ENCODE measurements at places on chromosomes 7 and 10.

GRCh38 chr10:61330669-61331068, 122.5 kb downstream of the TMEM26 start:
- DNase-seq: no peak

GRCh38 chr10:102735065-102735562, 8.6 kb upstream of the WBP1L start:
- DNase-seq: no peak

DNA sequence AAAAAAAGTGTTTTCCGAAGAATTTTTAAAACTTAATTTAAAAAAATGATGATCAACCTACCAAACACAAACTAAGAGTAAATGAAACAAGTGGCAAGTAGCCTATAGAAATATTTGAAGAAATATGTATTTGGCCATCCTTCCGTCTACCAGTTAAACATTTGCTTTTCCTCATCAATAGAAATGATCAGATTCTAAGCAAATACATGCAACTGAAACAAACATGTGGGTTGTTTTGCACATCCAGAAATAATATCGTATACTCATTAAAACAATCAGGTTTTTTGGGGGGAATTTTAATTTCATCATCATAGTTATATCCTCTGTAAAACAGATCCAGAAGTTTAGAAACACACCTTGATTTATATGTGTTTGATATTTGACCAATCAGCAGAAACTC, 1011.7 kb downstream of the GATA3 start:
- DNase-seq: no peak

GRCh38 chr10:26770069-26770468, 72.6 kb downstream of the PDSS1 start:
- DNase-seq: no peak

- DNase-seq: no peak
Observed at GRCh38 chr7:158569858-158570323, 17.7 kb downstream of the PTPRN2 start.

DNA sequence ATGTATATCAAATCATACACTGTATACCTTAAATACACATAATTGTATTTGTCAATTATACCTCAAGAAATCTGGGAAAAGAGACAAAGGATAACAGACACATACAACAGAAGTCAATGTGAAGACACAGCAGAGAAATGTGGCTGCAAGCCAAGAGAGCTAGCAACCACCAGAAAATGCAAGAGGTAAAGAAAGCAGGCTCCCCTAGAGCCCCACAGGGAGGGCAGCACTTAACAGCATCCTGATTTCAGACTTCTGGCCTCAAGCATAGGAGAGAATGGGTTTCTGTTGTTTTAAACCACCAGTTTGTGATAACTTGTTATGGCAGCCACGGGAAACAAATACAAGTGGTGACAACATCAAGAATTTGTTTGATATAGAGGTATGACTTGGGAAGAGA, 1197.2 kb downstream of the SORCS1 start:
- no peak for DNase-seq

DNA sequence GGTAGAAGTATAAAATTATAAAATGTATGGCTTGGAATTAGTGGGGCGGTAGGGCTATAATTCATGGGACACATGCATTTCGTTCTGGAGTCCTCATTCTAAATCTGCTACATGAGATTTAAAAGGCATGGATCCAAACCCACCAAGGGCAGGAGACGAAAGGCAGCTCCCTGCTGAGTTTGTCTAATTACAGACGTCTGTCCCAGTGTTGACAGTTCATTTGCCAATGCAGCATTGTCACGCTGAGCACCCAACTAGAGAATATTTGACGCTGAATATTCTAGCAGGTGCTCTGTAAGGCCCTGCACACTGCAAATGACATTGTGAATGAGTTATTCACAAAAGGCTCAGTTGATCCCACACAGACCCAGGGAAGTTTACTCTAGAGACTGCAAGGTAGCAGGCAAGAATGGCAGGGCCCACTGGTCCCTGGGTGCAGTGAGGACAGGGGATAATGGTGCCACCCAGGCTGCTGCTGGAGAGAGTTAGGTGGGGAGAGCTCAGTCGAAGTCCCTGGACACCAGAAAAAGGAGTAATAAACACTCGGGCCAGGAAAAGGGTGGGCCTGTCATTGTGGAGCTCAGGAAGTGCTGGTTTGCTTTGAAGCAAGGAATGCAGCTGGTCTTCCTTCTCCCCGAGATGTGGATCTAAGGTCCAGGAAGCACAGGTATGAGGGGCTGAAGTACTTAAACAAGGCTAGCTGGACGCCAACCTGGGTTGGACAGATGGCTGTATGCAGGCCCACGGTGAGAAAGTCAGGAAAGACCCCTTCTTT, 75.0 kb upstream of the JCAD start:
- DNase-seq: no peak

GRCh38 chr10:70550459-70550858, 52.1 kb downstream of the PRF1 start:
- no peak for DNase-seq

GRCh38 chr7:114777288-114777687, 144.6 kb upstream of the MDFIC start:
- no peak for DNase-seq

- no peak for DNase-seq
Observed at GRCh38 chr10:1643908-1644179, 93.5 kb downstream of the ADARB2 start.

- DNase-seq: no peak
Observed at GRCh38 chr7:9505516-9505915, 1072.1 kb downstream of the NXPH1 start.

- peak; percentile 34 for DNase-seq
Observed at GRCh38 chr10:87865241-87865881, 1.9 kb downstream of the PTEN start.

DNA sequence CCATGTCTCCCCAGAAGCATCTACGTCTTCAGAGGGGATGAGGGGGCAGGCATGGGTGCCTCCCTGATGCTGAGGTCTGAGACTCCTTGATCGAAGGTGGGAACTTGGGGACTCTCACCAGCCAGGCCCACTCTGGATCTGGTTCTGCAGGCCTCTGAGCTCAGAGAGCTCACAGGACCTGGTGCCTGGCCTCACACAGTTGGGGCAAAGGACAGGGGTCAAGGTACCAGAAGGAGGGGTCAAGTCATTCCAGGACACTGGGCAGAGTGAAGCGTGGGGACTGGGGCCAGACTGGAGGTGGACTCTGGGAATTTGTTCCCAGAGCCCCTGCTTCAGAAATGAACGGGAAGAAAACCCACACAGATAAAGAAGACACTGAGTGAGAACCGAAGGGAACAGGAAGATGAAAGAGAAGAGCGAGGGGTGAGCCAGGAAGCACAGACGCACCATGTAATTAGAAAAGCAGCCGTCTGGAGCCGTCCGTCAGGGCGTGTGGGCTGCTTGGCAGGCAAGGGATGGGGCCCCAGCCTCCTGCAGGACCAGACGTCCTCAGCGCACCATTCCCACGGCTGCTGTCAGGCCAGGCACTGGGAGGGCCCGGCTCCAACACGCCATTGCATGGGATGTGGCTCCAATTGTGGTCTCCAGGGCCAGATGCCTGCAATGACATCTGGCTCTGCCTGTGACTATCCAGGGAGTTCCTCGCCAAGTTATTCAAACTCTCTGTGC, 47.7 kb downstream of the ZCCHC24 start:
- no peak for DNase-seq

DNA sequence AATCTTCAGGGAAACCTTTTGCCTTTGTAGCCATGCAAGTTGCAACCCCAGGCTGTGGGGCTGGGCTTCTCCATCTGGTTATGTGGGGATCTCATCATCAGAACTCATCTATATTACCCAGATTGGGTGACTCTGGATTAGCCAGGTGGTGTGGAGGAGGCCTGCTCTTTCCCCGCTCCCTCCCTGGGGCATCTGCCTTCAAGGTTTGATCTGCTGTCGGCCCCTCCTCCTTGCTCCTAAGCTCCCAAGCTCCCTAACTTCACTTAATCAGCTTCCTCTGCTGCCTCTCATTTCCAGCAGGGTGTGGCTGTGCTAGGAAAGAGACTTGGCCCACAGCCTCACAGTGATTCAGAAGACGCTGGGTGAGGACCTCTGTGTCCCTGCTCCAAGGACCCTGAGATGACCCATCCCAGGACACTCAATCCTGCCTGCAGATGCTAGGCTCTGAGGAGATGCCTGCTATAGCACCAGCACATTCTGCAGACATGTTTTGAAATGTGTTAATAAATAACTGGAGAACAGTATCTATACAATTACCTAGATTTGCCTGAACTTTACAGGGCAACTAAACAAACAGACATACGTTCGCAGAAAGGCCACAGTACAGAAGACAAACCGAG, 392.1 kb upstream of the PODXL start:
- no peak for DNase-seq

DNA sequence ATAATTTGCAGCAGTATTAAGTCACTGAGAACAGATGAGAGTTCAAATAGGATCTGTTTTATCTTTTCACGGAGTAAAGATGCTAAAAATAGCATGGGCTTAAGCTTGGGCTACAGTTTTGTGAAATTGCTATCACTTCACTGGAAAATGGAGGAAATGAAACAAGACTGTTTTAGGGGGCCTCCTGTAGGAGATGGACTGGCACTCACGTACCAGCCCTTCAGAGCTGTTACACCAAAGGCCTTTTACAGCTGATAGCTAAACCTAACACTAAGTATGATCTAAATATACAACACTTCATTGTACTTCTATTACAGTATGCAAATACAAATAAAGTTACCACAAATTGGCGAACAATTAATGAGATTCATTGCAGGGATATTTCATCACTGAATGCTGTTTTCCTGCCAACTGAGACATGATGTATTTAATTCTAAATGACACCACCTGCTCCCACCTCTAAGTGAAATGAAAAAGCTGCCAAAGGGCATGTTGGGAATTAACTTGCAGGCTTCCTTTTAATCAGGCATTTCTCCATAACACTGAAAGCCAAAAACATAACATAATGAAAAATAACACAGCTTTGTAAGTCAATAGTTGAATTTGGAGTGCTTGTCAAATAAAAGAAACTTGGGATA, 304.5 kb upstream of the LRRN3 start:
- DNase-seq: no peak

DNA sequence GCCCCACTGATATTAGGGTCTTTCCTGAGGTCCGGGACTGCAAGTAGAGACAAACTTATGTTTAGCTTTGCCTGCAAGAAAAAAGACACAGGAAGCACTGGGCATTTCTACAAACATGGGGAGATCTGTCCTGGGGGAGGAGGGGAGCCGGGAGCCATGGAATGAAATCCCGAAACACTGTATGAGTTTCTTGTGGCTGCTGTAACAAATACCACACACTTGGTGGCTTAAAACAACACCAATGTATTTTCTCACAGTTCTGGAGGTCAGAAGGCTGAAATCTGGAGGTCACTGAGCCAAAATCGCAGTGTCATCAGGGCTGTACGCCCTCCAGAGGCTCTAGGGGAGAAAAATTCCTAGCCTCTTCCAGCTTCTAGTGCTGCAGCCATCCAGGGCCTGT, 114.0 kb upstream of the CHST15 start:
- DNase-seq: no peak

GRCh38 chr10:7374795-7375194, 36.0 kb downstream of the SFMBT2 start:
- no peak for DNase-seq

DNA sequence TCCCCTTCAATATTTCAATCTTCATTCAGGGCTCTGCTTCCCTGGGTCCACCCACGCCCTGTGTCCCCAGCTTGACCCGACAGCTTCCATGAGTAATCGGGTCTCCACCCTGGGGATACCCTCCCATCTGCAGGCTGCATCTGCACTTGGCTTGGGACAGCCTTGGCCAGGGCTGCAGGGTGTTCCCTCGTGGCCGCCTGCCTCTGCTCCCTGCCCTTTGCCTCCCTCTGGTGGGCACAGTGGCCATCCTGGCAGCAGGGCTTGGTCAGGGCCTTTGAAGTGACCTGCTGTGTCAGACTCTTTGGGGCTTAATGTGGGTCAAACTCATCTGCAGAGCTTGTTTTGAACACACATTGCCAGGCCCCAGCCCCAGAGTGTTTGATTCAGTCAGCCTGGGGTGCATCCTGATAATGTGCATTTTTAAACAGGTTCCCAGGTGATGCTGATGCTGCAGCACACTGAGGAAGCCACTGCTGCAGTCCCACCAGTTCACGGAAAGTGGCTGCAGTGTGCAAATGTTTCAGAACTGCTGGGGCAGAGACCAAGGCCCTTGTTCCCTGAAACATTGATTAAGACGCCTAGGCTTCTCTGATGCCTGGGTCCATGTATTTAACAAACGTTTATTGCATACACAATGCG, 80.7 kb upstream of the SEC61G start:
- no peak for DNase-seq

GRCh38 chr10:110421512-110422138, 76.1 kb upstream of the DUSP5 start:
- DNase-seq: no peak

DNA sequence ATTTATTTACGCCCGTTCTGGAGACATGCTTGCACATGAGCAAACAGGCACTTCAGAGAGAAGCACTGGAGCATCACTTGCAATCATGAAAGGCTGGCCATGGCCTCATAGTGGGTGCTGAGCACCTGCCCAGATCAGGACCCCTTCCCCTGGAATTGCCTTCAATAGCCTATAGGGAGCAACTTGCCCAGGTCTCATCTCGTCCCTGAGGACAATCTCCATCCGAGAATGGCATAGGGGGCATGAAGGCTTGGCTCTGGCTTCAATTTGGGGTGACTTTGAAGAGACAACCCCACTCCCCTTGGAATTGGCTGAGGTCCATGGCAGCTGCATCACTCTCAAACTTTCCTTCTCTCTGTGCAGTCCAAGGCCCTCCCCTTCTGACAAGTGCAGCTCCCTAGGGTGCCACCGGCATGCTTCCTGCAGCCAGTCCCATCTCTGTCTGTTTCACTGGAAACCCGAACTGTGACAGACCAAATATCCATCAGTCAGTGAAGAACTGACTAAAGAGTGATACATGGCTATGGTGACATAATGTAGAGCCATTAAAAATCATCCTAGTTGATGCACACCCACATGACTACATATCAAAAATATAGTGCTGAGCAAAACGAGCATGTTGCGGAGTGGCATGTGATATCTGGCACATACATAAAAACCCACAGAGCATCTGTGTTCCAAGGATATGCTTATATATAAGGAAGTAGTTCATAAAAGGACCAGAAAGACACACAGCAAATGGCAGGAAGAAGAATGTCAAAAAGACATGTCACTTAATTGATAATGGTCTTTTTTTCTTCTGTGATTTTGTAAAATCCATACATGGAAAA, 12.4 kb downstream of the GDF2 start:
- no peak for DNase-seq

DNA sequence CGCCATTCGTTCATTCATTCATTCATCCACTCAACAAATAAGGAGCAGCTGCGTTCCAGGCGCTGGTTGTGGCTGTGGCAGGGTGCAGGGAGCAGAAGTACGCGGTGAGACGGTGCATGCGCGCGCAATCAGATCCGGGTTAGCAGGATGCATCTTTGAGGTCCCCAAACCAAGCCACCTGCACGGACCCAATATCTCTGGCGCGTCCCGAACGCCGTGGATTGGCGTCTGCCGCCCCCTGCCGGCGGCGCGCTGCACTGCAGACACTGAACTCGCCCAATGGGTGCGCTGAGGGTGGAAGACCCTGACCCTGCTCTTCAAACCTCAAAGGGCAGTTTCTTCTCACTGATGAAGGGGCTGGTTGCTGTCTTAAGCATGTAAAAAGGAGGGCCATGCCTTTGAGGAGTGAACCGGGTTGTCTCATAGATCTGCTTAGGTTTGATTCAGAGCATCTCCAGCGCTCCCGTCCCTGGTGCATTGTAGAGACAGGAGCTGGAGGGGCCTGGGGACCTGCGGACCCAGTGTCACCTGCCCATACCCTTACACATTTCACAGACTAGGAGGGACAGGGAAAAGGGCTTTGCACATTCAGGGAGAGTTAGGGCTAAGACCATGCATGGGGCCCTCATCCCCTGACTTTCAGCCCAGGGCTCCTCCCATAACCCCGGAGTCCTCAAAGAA, 102.5 kb downstream of the RAMP3 start:
- DNase-seq: peak; percentile 24
